Sciatic nerve (tissue), 2 donors: ENCODE measurements at places on chromosomes 6 and 20.

- DNase-seq, result no peak
Observed at GRCh38 chr6:17297271-17298080, 16.3 kb downstream of the RBM24 start.

DNA sequence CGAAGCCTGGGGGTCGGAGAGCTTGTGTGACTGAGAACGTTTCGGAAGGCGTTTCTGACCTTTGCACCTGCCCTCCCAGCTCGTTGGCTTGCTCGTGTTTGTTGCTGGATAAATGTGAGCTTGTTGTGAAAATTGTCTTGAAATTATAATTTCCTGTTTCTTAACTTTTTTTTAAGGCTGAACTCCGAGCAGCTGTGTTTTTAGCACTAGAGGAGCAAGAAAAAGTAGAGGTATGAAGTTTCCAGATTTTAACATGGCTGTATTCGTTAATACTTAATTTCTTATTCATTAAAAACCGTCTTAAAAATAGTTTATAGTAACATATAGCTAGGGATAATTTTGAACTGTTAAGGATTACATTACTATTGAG, 672 bp downstream of the CEP43 start:
- no peak for DNase-seq

DNA sequence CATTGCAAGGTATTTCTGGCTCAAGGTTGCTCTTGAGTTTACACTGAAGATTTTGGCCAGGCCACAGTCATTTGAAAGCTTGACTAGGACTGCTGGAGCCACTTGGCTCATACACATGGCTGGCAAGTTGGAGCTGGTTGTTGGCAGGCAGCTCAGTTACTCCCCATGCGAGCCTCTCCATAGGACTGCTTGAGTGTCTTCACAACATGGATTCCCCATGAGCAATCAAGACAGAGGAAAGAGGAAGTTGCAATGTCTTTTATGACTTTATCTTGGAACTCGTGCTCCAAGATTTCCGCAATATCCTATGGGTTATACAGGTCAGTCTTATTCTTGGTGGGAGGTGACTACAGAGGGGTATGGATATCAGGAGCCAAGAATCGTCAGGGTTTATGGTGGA, 1.4 kb upstream of the MANBAL start:
- DNase-seq, result no peak

DNA sequence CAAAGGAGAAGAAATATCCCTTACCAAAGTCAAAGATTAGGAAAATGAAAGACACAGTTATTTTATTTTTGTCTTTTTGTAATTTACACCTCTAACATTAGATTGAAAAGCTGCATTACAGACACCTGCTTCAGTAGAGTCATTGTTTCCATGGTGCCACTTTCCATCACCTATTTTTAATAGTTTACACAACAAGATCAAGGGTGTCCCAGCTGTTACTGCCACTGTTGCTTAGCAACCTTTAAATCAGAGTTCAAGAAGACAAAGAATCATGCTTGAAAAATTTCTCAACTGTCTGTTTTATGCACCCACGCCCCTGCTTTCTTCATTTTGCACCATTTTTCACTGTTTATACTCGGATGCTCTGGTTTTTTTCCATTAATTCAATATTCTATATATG, 668.2 kb upstream of the GJE1 start:
- no peak for DNase-seq

DNA sequence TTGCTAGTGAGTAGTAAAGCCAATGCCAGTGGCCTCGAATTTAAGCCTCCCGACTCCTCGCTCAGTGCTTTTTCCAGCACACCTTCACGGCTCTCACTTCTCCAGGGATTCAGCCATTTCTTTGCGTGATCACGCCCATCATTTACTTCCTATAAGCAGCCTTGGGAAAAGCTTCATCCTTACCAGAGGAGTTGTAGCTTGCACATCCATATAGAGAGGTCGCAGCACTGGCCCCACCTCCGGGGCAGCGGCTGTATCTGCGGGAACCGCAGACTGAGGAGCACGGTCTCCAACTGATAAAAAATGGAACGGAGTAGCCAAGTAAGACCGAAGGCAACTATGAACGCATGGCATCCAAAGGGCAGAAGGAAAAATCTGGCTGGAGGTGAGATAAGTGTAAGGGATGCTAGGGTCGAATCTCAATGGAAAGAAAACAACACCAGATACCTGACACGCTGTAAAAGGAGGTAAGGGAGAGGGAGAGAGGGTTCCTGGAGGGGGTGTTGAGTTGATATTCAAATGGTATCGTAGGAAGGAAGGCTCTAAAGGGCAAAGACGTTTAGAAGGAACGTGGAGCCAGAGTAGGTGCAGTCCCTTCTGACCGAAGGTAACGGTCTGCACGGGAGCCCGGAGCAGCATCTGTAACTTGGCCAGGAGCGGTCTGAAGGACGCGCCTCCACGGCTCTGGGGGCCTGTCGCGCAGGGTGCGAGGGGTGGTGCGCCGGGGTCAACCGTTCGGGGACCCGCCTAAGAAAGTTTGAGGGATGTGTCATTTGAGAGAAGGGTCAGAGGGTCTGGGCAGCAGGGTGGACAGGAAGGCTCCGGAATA, 640 bp downstream of the NFS1 start:
- DNase-seq, result peak; percentile 61

DNA sequence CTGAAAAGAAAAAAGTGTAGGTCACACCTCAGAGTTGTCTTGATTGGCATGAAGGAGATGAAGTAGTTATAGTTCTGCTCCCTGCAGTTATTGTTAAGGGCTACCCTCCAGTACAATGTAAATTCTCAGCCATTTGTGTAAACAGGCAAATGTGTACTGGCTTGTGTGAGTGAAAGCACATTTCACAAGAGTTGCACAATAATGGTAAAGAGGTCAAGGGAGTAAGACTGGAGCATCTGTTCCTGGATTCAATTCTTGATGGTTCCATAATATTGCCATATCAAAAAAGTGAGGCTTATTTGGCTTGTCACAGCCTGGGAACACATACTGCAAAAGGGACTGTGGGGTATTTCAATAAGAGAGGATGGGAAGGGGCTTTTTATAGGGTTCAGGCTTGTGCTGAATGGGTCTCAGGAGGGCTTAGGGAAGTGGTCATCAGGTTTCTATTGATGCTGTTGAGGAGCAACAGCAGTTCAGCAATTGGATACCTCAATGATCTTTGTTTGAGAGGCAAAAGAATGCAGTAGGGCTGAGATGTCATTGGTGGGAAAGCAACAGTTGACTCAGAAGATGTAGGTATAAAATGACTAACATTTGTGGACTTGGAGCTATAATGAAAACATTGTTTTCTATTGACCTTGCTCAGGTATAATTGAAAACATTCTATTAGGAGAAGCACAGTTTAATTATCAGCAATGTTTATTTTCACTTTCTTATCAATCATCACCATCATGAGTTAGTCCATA, 402.6 kb downstream of the BCKDHB start:
- DNase-seq, result no peak

GRCh38 chr6:4910037-4910760, 93.6 kb downstream of the RPP40 start:
- DNase-seq, result no peak

- no peak for DNase-seq
Observed at GRCh38 chr6:10685092-10685915, 9.1 kb downstream of the C6orf52 start.

DNA sequence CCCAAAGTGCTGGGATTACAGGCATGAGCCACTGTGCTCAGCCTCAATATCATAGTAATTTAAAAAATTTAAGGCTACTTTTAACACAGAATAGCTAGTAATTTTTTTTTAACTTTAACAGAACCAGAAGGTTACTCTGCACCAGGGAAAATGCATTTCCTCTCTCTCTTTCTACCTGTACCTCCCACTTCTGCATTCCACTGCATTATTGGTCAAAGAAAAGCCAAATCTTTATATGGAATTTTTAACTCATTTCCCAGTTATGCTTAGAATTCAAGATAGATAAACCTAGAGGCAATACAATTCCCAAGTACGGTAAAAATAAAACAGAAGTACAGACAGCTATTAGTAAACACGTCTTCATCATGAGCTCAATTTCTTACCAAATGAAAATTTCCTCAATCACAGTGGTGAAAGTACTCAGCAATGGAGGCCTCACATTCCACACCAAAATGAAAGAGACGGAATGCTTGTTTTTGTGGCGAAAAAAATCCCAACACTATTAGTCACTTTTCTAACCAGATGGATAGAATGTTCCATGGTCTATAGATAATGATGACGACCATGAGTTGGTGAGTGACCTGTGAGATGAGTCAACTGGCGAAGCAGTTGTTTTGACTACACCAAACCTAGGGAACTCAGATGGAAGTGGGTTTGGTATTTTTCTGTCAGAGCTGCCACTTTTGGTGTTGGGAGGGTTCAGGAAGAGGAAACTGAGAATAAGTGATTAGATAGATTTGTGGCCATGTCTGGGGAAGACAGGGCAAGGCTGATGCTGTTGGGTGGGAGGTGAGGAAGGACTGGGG, 104.7 kb upstream of the SGK1 start:
- DNase-seq, result no peak

- DNase-seq, result no peak
Observed at GRCh38 chr20:10323729-10324128, 105.1 kb downstream of the SNAP25 start.

GRCh38 chr20:23397961-23398360, 23.3 kb downstream of the NAPB start:
- no peak for DNase-seq

DNA sequence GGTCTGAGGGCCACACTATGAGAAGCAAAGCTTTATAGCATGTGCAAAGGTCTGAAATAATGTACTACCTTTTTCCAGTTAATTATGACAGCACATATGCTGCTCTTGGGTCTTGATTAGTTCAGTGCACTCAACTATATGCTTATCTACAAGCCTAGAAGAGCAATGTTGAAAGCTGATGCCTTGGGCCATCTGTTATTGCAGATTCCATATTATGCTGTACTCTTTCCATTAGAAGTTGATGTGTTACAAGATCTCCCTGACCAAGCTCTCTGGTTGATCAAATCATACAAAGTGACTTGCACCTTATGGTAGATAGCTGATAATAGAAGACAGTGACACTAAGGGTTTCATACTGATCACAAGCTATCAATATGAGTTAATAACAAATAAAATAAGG, 327.3 kb downstream of the FRK start:
- no peak for DNase-seq

DNA sequence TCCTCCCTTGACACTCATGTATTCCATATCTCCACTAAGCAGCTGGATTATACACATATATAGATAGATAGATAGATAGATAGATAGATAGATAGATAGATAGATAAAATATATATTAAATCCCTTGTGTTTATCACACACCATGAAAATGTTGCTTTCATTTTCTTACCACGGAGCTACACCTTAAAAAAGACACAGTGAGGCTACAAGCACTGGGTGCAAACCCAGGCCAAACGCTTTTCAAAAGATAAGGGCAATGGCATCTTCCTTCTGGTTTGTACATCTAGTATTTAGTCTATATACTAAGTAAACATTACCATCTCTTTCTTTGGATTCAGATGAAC, 377.1 kb downstream of the ESR1 start:
- DNase-seq, result no peak

DNA sequence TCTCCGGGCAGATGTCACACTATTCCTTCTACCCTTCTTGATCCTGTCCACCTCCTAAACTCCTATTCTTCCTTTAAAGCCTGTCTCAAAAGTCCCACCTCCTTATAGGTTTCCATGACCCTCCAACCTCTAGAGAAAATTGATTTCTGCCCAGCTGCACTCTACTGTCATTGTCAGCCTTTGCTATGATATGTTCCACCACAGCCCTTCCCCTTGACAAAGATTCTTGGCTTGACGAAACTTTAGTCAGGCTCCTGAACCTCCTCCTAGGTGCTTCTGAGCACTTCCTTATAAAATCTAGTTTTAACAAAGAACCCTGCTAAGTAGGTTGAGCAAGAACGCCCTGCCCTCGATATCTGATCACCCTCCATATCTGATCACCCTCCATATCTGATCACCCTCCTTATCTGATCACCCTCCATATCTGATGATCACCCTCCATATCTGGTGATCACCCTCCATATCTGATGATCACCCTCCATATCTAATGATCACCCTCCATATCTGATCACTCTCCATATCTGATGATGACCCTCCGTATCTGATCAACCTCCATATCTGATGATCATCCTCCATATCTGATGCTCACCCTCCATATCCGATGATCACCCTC, 103.2 kb downstream of the RIN2 start:
- no peak for DNase-seq

DNA sequence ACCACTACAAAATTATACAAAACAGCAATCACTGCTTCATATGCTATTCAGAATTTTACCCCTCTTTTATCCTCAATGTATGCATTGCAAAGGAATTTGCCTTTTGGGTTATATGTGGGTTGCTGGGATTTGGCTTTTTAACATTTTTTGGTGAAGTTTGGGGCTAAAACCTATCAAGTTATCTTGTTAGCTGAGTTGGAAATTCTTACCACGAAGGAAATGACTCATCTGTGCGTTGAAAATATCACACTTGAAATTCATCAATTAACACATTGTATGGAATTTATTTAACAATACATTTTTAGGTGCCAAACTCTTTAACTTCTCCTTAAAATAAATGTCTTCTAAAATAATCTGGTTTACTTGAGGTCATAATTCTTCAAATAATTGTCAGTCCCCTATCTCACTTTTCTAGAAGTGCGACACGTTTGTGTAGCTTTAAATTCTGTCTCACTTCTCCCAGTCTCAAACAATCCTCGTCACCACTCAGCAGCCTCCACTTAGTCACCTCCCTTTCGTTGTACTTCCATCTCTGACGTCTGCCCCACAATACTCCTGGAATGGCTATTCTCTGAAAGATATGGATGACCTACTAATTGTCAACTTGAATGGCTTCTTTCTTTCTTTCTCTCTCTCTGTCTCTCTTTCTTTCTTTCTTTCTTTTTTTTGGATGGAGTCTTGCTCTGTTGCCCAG, 88.5 kb downstream of the PHACTR1 start:
- no peak for DNase-seq

- no peak for DNase-seq
Observed at GRCh38 chr20:57434390-57434700, 43.1 kb downstream of the RBM38 start.

DNA sequence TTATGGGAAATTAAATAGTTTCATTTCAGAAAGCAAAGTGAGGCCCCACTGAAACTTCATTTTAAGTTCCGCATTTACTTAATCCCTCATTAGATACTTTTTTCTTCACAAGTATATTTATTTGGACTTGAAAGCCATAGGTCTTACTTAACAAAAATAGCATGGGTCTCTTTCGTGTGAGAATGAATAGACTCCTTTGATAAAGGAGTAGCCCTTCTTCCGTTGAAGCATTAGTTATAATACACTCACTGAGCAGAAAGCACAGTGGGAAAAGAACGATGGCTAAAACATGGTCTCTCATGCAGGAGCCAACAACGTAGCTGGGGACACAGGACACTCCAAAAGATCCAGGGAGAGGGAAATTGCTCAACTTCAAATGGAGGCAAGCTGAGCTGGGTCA, 130.4 kb downstream of the SLC23A2 start:
- no peak for DNase-seq

- DNase-seq, result no peak
Observed at GRCh38 chr6:14664112-14664601, 546.6 kb downstream of the CD83 start.
